T follicular helper cell (primary cell): ENCODE measurements at places on chromosomes 5 and 9.

DNA sequence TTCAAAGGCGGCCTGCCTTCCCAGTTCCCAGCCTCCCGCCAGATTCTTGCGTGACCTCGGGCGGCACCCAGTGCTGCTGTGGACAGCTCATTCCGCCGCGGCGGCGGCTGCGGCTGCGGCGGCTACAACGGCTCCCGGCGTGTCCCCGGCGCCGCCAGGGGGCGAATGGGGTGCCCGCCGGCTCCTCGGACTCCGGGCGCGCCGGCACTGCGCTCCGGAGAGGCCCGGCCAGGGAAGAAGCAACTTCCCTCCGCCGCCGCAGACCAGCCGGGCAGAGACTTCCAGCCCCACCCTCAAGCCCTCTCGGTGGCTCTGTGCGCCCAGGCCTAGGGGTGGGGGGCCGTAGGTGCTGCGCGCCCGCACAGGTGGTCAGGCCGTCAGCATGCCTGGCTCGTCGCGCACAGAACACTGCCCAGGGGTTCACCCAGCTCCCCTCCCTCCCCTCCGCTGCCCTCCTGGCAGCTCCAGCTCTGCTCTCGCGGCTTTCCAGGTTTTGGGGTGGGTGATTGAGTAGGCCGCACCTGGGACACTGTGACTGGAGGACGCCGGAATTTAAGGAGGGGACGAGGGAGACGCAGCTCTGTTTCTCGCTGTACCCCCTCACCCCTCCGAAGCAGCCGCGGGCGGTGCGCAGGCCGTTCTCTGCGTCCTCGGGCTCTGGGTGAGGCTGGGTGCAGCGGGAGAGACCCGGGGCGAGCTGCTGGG lies 20.2 kb downstream of the IGIP start:
- DNase-seq, result peak; percentile 29

GRCh38 chr5:4651806-4652565 lies 488.1 kb upstream of the ADAMTS16 start:
- no peak for DNase-seq

GRCh38 chr5:75335486-75335885 lies 1.5 kb upstream of the HMGCR start:
- DNase-seq, result no peak

- DNase-seq, result no peak
Observed at GRCh38 chr5:135604056-135604455, 25.3 kb upstream of the CXCL14 start.

GRCh38 chr5:123754908-123755307 lies 242.9 kb downstream of the CSNK1G3 start:
- no peak for DNase-seq

GRCh38 chr9:134224127-134224526 lies 59.8 kb upstream of the RNU6ATAC start:
- no peak for DNase-seq

- DNase-seq, result no peak
Observed at GRCh38 chr9:36888551-36888950, 145.5 kb downstream of the PAX5 start.

- DNase-seq, result no peak
Observed at GRCh38 chr5:10064546-10065195, 185.0 kb downstream of the ATPSCKMT start.

DNA sequence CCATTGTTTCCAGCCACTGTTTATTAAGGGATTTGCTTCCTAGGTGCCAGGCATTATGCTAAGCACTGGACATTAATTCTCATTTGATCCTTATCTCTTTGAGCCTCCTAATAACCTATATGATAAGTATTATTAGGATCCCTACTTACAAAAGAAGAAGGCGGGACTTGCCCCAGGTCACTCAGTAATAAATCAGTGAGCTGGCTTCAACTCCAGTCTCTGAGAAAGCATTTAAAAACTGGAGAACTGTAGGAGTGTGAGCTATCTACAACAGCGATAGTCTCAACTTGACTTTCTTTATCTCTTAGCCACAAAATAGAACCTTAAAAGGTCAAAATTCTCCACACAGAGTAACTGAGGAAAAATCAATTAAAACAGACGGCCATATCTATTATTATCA lies 155.0 kb downstream of the GNAQ start:
- DNase-seq, result no peak

- DNase-seq, result no peak
Observed at GRCh38 chr5:123785162-123786071, 273.4 kb downstream of the CSNK1G3 start.

- DNase-seq, result no peak
Observed at GRCh38 chr5:170581211-170581610, 77.4 kb downstream of the KCNIP1 start.

DNA sequence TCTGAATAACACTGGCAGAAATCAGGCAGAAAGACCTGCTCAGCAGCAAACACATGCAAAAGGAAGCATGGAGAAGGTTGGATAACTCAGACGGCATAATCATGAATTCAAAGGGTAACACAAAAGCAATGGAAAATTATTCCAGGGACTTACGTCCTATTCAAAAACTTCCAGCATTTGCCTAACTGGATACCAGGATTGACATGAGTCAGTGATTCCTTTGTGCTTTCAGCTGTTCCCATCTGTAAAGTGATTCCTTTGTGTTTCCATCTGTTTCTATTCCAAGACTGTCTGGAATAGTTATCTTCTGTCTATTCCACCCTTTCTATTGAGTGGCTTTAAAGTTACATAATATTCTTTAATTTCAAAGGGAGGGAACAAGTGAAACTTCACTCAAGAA lies 1361.7 kb upstream of the CDH9 start:
- DNase-seq, result no peak

DNA sequence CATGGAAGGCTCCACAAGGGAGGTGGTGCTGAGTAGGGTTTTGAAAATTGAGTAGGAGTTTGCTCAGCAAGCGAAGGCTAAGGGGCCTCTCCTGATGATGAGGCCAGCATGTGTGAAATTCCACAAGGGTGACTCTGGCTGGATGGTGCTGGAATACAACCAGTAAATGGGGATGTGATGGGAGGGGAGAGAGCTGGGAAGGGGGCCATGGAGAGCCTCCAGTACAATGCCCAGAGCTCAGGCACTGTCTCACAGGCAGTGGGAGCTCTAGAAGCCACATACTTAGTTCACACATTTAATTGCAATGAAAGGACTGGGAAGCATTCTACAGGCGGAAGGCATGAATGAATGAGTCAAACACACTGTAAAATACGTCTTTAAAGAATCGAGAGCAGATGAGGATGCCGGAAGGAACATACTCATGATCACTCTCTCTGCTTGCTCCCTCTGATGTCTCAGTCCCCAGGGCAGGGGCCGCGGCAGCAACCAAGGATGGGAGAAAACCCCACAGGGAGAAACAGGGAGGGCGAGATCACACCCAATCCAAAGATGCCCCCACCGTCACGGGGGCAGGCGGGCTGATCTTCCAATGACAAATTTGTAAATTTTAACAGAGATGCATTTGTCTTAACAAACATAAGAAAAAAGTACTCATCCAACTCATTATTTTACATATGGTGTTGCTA lies 261.0 kb downstream of the NSG2 start:
- no peak for DNase-seq

GRCh38 chr5:159415301-159415937 lies 85.1 kb upstream of the IL12B start:
- no peak for DNase-seq

DNA sequence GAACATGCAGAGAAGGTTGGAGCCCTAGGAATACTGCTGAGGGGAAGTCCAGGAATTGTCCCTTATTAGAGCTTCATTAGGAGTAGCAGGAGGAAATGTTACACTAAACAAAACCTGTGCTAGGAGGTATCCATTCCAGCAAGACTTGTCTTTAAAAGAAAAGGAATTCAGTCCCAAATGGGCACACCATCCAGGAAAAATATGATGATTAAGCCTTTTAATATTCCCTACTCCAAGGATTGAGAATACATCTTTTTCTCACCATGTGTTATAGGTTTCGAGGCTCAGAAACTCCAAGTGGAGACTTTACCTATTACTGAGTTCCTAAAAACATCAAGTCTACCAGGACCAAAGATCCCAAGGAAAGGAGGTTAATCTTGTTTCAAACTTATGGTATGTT lies 179.3 kb downstream of the MCTP1 start:
- no peak for DNase-seq

- no peak for DNase-seq
Observed at GRCh38 chr5:76388791-76389512, 14.1 kb upstream of the IQGAP2 start.

DNA sequence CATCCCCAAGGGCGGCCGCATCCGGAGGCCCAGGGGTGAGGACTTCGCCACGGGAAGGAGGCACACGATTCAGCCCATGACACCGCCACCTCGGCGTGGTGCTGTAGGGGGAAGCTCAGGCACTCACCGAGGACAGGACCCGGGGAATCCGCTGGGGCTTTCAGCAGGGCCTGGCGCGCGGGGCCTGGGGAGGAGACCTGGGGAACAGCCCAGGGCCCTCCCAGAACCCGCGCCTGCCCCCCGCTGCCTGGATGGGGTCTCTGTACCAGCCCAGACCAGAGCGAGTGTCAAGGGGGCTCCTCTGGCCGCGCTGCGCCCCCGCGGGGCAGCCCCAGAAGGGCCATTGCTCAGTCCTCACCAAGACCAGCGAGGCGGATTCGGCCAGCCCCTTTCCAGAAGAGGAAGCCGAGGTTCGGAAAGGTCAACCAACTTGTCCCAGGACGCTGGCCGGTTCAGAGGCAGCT lies 12.8 kb downstream of the COL23A1 start:
- no peak for DNase-seq

DNA sequence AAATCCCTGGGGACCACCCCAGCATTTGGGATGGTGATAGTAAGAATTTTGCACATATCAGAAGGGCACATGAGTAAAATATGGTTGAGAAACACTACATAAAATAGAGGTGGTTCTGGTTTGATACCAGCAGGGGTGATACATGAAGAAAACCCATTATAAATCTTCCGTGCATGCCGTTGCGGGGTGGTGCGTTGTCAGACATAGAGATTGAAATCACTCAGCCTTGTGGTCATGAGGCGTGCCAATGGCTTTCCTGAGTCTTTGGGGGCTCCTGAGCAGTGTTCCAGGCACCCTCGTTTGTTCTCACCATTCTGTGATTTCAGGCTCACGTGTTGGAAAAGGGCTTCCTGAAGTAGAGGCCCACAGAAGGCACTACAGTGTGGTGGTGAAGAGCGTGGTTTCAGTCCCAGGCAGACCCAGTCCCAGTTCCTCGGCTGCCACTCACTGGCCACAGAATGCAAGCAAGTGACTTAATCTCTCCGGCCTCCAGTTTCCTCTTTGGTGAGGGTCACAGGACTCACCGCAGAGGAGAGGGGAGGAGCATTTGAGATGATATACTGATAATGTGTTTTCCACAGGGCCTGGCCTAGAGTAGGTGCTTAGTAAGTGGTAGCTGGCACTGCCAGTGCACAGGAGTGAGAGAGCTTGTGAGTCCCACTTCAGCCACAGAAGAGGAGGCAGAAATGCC lies 20.5 kb upstream of the GLRX start:
- DNase-seq, result no peak

DNA sequence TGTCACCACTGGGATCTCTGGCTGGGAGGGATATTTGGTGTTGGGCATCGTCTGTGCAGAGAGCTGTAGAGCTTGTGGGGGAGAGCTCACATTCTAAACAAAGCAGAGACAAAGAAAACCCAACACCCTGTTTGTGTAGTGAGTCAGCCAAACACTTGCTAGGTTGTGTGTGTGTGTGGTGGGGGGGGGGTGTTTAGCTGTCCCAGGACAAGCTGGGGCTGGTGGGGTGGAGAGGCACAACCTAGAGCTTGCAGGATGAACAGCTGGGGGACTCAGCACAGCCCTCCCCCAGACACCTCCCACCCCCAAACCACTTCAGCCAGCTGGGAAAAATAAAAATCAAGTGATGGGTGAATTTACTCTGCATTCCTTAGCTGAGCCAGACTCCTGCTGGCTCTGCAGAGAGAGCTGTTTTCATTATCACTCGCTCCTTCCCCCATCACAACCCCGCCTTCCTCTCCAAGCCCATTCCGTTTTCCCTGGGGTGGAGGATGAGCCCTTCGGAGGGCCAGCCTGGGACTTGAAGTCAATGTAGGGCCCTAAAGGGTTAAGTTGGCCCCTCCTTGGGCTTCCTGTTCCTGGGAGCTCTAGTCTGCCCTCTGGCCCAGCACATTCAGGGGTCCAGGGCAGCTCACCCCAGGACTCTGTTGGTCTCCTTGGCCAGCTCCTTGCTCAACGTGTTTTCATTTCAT lies 2.6 kb downstream of the OLFML2A start:
- no peak for DNase-seq

DNA sequence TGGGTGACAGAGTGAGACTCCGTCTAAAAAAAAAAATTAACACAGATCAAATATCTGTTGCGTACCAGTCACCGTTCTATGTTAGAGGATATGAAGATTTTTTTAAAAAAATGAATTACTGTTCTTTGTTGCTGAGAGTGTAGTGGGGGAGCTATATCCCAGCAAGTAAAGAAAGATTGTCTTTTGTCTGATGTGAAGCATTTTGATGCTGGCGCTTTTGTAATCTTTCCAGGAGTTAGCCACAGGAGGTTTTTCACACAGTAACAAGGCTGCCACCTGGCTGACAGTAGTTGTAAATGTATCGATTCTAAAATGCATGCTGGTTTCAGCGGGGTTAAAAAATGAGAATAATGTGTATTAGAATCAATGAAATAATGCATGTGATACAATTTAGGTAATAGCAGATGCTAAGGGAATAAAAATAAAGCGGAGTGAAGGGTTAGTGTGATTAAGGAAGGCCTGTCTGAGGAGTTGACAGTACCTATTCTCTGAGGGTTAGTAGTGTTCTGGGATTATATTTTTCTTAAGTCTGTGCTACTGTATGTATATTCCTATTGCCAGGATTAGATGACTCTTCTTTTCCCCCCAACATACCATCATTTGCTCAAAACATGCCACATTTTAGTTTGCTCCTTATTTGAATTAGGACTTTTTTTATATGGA lies 3.4 kb downstream of the LMNB1 start:
- peak; percentile 31 for DNase-seq

DNA sequence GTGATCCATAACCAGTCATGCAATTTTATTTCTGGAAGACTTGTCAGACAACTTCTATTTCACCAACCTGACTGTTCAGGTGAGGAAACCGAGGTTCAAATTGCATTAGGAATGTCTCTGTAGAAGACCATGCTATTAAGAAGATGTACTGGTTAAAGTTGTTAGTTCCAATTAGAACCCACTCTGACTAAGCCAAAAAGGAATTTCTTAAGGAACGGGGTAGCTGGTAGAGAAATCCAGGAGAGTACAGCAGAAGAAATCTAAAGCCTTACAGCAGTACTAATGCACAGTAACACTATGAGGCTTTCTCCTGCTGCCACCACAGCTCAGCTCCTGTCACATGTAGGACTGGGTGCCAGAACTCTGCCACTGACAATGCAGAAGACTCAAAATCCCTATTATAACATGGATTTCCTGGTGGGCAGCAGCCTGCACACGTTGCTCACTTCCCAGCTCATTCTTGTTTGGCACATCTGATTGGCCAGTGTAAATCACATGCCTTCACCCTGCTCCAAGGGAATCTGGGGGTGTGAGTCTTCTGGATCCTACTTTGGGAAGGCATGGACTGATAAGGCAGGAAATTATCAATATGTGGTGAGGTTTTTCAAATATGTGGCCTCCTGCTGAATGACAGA lies 37.1 kb downstream of the CAST start:
- no peak for DNase-seq

- no peak for DNase-seq
Observed at GRCh38 chr9:137745541-137745991, 126.8 kb downstream of the EHMT1 start.

GRCh38 chr5:90866915-90867731 lies 308.5 kb downstream of the ADGRV1 start:
- no peak for DNase-seq
